ENCODE measurements at places on chromosomes 11 and 22. TPM values are rescaled to one million over a fixed set of nuclear protein-coding genes. Genes with fewer than 3 reads are reported as not detected.

DNA sequence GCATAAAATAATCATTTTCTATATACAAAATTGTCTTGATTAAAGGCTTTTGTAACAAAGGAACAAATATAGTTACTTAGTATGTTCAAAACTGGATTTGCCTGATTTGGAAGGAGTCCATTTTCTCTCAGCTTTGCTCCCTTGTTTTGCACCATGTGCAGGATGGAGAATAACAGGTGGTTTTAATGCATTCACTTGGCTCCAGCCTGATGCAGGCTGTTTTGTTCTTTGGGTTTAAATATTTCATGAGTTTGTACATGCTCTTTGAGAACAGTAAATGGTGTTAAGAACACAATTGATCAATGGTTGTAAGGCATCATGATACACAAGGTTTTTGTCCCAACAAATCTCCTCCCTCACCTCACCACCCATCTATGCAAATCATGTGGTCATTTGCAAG is 886.9 kb upstream of the CCDC90B start:
- no peak for DNase-seq

CHKB gene
- total RNA-seq: 205 TPM

DNA sequence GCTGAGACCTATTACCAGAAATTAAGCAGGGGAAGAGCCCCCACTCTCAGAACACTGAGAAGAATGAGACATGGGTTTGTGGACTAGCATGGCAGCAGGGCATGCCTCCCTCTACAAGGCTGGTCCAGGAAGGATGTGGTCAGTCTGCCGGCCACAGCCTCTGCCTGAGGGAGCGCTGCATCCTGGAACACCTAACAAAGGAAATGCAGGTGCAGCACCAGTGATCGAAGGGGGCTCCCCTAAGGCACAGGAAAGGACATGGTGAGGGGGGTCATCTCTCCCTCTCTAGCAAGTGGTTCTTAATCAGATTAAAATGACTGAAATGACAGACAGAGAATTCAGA is 40.6 kb upstream of the ARL14EP start:
- no peak for DNase-seq

DNA sequence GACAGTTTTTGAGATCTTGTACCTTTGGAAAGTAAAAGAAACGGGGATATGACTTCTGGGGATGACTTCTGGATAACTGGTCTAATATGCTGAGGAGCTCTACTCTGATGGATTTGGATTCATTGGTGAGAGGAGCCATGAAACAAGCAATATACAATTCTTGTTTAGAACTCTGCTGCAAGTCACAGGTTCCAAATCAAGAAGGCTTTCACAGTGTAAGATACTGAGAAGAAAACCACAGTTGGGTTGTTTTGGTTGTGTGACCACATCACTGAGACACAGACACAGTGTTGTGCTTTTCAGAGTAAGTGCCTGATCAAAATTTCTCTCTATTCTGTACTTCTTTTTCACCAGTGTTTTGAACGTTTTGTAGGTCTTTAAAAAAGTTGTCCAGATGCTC is 13.1 kb upstream of the UCP2 start:
- DNase-seq: peak; percentile 82

Measured in naive thymus-derived CD8-positive, alpha-beta T cell (primary cell).